A549 (cell line): ENCODE measurements at places on chromosomes 16 and 17.

DNA sequence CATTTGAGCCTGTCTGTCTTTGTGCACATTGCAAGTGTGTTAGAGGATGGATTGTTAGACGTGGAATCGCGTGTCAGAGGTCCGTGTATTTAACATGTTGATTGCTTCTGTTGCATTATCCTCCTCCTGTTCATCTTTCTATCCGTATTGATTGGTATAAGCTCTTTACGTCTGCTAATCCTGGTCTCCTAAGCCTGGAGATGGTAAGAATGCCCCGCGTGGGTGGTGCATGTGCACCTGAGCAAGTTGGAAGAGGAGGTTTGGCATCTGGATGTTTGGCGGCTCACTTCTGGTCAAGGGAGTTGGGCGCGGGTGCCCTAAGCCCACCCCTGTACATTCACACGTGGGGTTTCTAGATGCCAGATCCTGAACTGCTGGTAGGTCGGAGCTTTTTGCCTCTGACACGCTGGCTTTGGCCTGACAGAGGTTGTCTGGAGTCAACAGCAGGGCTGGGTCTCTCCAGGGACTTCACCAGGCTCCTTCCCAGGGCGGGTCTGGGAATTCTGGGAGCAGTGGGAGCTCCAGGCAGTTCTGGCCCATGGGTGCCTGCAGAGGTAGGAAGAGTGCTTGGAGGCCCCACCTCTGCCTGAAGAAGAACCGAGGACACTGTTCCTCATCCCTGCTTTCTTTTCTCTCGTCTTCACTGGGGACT, 107.3 kb downstream of the OR1D5 start:
- DNase-seq, result no peak

GRCh38 chr17:55704401-55704800, 18.3 kb downstream of the TMEM100 start:
- DNase-seq, result no peak

GRCh38 chr17:71881041-71881440, 239.8 kb upstream of the SOX9 start:
- DNase-seq, result no peak

- no peak for DNase-seq
Observed at GRCh38 chr17:43399839-43400328, 1.1 kb downstream of the ARL4D start.

GRCh38 chr16:88568710-88569613, 1.2 kb upstream of the ZC3H18 start:
- DNase-seq, result no peak

DNA sequence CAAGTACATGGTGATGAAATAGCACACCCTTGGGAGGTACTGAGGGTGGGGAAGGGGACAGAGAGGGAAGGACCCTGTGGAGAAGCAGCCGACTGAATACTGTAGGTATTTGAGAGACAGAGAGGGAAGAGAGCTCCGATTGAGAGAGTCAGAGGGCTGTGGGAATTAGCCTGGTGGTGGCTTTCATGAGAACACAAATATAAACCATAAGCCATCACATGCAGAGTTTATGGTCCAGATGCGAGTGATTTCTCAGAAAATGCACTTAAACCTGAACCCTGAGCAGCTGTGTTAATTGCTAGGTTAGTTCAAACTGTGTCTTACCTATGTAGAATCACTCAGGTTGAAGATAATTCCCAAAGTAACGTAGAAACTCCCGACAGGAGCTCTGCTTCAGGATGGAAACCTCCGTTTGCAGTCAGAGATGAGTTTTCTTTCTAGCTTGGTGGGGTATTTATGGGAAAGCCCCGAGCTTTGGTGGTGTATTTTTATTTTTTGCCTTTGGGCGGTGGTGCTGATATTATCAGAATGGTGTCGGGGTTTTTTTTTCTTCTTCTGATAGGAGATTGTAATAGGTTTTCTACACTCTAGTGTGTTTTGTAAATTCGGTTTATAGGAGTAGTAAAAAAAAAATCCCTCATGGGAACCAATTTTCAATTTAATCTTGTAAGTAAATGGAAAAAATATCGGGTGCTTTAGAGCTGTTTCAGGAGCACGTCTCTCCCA, 184.9 kb upstream of the CACNG5 start:
- no peak for DNase-seq

DNA sequence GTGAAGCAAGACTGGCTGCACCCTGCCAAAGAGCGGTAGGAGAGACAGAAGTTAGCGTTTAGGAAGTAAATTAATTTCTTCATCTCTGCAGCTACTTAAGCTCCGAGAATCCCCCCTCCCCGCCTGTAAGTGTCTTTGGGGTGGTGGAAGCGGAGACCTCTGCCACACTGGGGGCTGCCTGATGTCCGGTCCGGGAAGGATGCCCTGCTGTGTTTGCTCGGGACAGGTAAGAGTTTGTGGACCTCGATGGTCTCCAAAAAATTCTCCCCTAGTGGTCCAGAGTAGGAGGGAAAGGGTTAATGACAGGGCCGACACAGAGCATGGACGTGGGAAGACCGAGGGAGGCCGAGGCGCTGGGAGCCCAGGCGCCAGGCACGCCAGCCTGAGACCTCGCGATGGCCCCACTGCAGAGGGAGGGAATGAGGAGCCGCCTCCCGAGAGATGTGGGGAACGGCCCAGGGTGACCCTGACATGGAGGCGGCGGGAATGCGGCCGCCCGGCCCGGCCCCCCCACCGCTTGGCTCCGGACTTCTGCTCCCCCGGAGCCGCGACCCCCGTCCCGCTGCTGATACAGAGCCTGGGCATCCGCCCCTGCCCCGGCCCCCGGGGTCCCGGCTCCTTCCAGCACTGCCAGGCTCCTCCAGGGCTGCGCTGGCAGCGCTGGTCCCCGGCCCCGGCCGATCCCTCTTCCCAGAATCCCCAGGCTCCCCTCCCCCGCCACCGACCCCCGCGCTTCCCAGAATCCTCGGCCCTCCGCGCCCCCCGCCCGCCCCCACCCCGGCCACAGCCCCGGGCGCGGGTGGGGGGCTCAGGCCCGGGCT, 680 bp downstream of the ZNF629 start:
- peak; percentile 61 for DNase-seq

- DNase-seq, result no peak
Observed at GRCh38 chr16:83968891-83969649, 1.0 kb downstream of the NECAB2 start.

- DNase-seq, result peak; percentile 77
Observed at GRCh38 chr17:58317421-58318064, 11.1 kb downstream of the TSPOAP1 start.

- DNase-seq, result peak; percentile 11
Observed at GRCh38 chr16:48576927-48577326, 33.1 kb downstream of the N4BP1 start.

- DNase-seq, result no peak
Observed at GRCh38 chr17:6097005-6097279, 26.8 kb downstream of the WSCD1 start.

DNA sequence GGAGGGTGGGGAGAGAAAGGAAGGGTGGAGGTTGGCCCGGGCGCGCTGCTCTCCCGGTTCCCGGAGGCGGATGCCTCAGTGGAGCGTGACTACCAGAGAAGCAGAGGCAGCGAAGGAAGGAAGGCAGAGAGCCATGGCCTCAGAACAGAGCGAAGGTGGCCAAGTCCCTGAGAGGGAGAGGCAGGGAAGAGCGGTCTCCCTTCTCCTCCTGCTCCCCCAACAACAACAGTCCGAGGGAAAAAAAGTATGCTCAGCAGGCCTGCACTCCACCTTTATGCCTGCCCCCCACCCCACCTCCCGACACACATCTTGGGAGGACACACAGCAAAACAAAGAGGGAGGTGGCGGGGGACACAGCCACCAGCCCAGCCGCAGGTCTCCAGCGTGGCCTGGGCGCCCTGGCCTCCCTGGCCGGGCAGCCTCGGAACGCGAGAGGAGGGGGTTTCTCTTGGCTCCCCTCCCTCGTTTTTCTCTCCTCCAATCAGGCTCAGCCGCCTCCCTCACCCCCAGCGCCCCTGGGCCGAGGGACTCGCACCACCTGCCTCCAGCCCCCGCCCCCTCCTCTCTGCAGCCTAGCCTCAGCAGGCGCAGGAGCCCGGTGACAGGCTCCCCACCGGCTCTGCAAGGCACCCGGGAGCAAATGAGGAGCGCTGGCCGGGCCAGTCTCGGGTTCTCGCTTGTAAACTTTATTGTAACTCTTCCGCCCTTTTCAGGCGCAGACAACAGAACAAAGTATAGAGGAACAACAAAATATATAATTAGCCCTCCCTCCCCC, 1.1 kb upstream of the HOXB7 start:
- peak; percentile 71 for DNase-seq

DNA sequence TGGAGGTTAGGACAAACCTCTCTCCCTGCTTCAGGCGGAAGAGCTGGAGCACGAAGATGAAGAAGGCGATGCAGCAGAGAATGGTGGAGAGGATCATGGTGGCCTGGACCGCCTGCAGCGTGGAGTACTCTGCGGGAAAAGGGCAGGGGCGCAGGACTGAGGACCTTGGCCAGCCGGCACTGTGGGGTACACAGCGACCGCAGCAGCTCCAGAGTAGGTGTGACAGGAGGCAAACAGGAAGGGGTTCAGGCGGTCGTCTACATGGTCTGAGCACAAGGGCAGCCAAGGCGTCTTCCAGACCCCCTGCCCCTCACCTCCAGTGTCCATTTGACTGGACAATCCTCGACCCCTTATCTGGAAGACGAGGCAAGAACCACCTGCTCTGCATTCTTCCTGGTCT, 42.5 kb downstream of the EMP2 start:
- no peak for DNase-seq

GRCh38 chr17:72903522-72903921, 189.0 kb downstream of the SLC39A11 start:
- no peak for DNase-seq

GRCh38 chr16:30094541-30095165, 1.4 kb downstream of the YPEL3 start:
- no peak for DNase-seq

DNA sequence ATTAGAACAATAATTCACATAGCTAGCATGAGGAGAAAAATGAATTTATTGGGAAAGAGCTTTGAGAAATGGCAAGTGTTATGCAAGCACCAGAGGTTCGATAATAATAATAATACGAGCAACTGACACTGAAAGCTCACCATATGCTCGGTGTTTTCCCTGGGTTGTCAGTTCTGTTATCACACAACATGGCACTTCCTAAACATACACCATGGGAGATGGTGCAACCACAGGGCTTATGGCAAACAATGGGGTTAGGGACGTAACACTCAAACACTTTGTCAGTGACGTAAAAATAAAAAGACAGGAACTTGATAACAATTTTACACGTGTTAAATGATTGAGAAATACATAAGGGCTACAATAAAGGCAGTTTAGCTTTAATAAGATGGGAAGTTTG, 23.7 kb downstream of the OR1D5 start:
- DNase-seq, result no peak

DNA sequence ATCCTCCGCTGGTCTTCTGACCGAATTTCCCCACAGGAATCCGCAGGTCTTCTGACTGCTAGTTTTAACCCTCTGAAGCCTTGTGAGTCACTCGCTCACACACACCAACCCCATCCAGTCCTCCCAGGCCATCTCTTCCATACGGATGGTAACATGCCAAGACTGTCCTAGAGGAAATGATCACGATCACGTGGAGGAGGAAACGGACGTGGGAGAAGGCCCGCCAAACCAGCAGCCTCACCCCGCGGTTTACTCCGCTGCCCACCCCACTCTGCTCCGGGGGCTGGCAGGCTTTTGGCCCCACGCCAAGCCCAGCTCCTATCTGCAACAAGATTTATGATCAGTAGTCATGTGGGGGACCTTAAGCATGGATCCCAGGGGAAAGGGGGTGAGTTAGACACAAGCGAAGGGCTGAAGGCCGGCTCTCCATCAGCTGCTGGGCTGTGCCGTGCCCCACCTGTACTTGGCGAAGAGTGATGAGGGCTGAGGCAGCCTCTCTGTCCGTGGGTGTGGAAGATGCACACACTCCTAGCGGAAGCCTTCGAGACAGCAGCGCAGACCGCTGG, 1.5 kb upstream of the FAAP100 start:
- peak; percentile 85 for DNase-seq

DNA sequence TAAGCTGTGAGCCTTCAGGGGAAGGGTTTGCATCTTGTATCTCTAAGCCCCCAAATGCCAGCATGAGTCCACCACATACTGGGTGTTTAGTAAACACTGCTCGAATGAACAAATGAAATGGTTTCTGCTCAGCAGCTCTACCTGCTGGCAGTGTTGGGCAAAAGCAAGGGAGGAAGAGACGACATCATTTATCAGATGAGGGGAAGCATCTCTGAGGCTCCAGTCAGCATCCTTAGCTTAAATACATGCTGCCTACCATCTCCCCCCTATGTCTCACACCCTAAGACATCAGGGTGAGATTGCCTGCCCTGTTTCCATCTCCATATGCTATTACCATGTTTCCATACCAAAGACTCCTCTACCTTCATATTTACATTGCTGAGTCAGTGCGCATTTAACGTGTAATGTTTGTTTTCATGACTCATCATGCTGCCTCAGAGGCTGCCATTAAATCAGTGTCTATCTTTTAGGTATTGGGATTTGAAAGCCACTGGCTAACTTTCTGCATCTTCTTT, 379.8 kb downstream of the UTP18 start:
- DNase-seq, result peak; percentile 84

GRCh38 chr16:64370112-64370511, 751.8 kb downstream of the CDH11 start:
- no peak for DNase-seq

DNA sequence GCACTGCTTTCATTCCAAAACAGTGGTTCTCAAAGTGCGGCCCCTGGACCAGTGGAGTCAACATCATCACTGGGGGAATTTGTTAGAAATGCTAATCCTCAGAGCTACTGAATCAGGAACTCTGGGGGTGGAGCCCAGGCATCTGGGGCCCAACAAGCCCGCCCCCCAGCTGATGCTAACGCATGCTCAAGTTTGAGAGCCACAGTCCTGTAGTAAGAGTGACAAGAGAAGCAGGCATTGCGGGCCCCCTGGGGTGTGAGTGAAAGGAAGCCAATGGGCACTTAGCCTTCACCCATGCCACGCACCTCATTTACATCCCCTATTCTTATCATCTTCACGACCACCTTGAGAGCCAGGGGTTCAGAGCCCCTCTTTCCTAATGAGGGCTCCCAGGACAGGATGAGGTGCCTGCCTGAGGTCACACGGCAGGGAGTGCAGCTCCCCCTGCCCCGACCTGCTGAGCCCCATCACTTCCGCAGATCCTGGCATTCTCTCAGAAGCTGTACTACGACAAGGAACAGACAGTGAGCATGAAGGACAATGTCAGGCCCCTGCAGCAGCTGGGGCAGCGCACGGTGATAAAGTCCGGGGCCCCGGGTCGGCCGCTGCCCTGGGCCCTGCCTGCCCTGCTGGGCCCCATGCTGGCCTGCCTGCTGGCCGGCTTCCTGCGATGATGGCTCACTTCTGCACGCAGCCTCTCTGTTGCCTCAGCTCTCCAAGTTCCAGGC, 9.1 kb downstream of the CA4 start:
- no peak for DNase-seq

- DNase-seq, result no peak
Observed at GRCh38 chr16:85738923-85739715, 11.8 kb downstream of the C16orf74 start.

GRCh38 chr17:74119965-74120364, 83.5 kb upstream of the RPL38 start:
- no peak for DNase-seq

GRCh38 chr16:30377050-30377811, 2.6 kb downstream of the MYL11 start:
- DNase-seq, result no peak

GRCh38 chr16:76343769-76344168, 66.6 kb downstream of the CNTNAP4 start:
- DNase-seq, result no peak
